ENCODE measurements at places on chromosomes 1 and 21.

- no peak for DNase-seq
These were observed 876 bp downstream of the EFCAB7 start for GRCh38 chr1:63524201-63524600.

DNA sequence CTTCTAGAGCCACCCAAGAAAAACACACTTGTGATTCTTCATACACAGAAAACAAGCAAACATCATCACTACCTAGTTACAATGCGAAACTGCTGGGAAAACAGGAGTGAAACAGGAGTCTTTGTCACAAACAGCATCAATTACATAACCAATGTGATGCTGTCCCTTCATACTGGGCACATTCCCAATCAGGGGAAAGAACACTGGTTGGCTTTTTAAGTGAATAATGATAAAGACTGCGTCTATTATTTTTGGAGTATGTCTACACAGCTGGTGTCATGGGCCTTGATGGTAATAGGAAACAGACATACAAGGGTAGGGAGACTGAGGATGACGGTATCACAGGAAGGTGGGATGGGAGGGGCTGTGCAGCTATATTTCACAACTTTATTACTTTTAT lies 43.3 kb downstream of the SIPA1L2 start:
- no peak for DNase-seq

GRCh38 chr21:44076316-44076715 lies 30.9 kb upstream of the PWP2 start:
- DNase-seq = no peak

DNA sequence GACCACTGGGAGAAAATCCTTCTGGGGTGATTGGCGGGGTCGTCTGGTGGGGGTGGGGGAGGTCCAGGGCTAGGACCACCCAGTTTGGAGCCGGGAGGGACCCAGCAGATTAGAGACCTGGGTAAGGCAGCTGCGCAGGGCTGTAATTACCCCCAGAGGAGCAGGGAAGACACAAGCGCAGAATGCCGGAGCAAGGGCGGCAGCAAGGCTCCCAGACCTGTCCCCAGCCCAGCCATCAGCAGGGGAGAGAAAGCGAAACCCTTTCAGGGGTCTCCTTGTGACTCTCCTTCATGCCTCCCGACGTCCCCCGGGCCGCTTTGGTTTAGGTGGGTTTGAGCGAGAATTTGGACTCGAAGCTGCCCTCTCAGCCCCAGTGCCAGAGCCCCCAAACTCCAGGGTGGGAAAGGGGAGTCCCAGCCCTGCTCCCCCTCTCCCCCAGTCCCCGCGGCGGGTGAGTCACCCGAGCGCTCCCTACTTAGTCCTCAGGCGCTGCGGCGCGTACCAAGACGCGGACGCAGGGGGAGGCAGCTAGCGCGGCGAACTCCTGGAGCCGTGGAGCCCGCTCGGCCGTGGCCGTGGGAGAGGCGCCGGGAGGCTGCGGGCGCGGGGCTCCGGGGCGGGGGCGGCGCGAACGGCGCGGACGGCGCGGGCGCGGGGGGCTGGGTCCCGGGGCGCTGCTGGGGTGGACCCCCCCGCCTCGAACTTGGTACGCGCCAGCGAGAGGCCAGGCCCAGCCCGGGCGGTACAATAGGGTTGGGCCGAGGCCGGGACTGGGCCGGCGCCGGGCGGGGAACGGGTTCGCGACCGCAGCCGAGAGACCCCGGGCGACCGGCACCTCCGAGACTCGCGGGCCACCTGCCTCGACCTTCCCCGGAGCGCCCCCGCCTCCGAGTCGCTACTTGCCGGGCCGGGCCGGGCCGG lies at the start of gene MAP7D1:
Gene MAP7D1, plus strand, starts transcription at position 753 of the 921 bp plus-strand sequence. CDS start 258 bp downstream, outside the sequence.
- peak; percentile 78 for DNase-seq

DNA sequence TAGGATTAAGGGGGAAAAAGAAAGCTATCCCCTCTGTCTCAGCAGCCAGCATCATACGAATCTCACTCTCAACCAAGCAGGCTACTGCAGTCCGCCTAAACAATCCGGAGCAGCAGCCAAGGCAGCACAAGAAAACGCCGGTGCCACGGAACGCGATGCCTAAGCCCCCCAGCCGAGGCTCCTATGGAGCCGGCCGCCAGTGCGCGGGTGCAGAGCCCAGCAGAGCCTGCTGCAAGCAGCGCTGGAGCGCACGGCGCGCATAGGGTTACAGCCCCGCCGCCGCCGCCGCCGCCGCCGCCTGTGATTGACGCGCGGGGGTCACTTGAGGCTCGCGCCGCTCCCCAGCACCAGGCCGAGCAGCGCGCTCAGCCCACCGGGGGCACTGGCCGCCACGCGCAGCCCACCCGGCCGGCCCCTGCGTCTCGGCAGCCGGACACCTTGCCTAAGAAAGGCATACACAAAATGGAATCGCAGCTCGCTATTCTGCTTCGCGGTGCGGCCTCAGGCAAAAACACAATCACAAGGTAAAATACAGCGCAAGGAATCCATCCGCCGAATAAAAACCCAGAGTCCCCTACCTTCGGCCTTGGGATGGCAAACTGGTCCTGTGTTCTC lies 780 bp downstream of the HIVEP3 start:
- DNase-seq = no peak

DNA sequence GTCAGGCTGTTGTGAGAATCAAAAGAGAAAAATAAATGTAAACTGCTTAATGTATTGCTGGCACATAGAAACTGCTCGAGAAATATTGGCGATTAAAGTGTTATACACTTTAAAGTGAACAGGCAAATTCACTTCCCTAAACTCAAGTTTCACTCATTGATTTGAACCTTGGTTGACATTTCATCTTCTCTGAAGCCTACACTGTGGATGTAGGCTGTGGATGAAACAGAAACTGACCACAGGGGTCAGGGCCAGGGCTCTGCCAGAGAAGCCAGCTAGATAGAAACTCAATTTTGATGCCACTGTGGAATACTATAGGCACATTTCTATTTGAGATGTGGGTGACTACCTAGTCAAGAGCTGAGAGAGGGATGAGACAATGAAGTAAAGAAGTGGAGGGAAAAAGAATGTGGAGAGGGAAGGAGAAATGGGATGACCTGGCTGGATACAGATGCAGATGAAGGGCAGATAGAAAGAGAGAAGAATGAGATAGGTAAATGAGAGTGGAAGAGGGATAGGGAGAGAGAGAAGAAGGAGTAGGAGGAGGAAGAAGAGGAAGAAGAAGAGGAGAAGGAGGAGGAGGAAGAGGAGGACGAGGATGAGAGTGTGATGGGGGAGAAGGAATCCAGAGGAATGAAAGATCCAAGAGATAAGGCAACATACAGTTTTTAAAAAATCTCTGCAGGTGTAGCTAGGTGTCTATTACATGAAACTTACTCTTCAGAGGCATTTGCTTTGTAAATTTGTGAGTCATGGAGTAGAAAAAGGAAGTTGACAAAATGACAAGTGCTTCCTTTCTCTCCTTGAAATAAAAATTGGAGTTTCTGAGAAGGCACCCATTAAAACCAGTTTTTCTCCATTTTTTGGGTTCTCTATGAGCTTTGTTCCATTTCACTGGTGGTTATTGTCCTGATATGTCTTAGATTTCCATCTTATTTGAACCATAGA lies 17.4 kb upstream of the CD1D start:
- DNase-seq = no peak

GRCh38 chr21:34612056-34612455 lies 2.9 kb downstream of the RCAN1 start:
- DNase-seq = no peak

GRCh38 chr1:64979358-64979757 lies 13.0 kb upstream of the JAK1 start:
- no peak for DNase-seq

- no peak for DNase-seq
These were observed 33.1 kb upstream of the LBR start for GRCh38 chr1:225460737-225461532.

DNA sequence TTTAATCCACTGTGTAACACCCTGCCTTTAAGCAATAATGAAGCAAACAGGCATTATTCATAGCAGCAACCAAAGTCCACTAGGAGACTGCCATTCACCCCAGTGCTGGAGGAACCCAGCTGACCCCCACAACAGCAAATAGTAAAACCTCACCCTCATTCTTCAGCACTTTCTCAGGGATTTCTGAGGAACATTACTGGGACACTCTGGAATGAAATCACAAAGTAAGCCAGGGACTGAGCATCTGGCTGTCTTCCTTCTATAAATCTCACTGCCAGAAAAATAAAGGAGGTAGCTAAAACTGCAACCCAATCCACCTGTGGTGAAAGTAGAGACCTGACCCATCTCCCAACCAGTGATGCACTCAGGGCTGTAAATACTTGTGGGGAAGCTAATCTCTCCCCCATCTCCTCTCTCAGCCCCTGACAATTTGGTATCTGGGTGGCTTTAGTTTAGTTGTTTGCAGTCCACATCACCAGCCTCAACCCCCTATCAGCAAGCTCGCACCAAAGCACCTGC lies 47.1 kb downstream of the COL6A1 start:
- no peak for DNase-seq

GRCh38 chr1:12338017-12338416 lies 108.2 kb downstream of the VPS13D start:
- no peak for DNase-seq

DNA sequence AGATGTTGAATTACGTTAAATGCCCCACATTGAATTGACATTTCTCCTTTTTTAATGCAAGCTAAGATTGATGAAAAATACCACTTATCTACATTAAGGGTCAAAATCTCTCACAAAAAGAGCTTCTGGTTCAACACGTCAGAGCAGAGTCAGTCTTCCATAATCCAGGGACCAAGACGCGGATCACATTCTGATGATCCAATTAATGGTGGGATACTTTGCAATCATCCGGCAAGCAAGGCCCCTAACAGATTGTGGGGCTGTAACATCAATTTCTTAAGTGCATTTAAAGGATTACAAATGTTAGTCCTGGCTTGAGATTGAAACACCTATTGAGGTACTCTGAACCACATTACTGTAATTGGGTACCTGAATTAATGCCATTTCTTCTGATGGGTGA lies 120.2 kb upstream of the ESRRG start:
- no peak for DNase-seq

GRCh38 chr1:215474940-215475339 lies 92.2 kb upstream of the KCTD3 start:
- DNase-seq = no peak

GRCh38 chr21:27382404-27382803 lies 415.5 kb upstream of the ADAMTS5 start:
- DNase-seq = no peak

GRCh38 chr1:180816132-180816531 lies 96.6 kb upstream of the KIAA1614 start:
- no peak for DNase-seq

DNA sequence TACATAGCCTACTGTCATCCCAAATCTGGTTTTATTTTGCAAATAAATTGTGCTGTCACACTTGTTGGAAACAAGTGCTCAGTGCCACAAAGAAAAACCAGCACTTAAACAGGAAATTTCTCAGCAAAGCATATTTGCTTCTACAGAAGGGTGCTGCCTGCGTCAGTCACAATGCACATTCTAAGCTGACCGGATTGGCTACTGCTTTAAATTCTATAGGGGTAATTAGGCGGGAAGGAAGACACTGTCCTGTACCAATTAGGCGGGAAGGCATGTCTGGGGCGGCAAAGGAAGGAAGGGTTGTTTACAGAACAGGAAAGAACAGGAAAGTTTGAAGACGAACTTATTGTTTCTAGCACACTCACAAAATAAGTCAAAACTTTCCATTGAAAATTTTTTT lies 2.8 kb downstream of the IFI16 start:
- no peak for DNase-seq

- DNase-seq = no peak
These were observed 112.3 kb downstream of the DDX20 start for GRCh38 chr1:111867868-111868440.

DNA sequence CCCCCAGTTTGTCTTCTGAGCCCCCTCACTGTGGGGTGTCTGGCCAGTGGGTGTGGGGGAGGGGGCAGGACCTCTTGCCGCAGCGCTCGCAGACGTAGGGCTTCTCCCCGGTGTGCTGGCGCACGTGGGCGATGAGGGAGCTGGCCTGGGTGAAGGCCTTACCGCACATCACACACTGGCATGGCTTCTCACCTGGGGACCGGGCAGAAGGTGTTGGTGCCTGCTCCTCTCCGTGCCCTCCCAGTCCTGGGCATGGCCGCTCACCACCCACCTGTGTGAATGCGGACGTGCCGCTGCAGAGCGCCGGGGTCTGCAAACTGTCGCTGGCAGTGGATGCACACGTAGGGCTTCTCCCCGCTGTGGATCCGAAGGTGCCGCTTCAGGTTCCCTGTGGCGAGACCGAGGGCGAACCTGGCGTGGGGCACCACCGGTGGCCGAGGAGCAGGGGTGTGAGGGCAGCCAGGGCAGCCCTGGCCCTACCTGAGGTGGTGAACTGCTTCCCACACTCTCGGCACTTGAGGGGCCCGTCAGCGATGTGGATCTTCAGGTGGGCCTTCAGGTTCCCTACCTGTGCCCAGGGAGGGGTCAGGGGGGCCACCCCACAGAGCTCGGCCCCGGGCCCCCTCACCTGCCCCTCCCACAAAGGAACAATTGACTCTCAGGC lies 32.4 kb downstream of the ZBTB17 start:
- no peak for DNase-seq

DNA sequence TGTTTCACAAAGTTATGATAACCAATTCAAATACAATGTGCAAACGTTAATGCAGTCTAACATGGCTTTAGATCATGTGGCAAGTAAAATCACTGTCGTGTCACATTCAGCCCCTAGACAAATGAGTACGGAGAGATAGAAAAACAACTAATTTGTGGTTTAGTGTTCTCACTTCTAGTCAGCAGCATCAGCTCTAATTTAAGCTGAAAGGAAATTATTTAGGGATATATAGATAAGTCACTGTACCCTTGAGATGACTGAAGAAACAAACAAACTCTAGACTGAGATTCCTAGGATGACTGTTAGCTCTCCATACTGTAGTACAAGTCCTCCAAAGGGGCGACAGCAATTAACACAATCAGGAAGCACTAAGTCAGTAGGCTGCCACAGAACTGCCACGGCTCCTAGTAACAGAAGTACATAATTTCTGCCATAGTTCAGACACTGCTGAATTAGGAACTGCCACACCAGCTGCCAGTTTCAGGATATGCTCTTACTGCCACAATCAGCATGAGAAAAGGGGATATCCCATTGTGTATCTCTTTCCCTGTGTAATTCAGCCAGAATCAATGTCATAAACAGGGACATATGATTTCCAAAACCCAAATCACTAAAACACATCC lies 150.4 kb upstream of the NEGR1 start:
- DNase-seq = no peak

- no peak for DNase-seq
These were observed 62.4 kb downstream of the BACH1 start for GRCh38 chr21:29360799-29361765.

- no peak for DNase-seq
These were observed 21.8 kb upstream of the VTCN1 start for GRCh38 chr1:117232531-117232930.

GRCh38 chr1:221636096-221636495 lies 105.8 kb downstream of the DUSP10 start:
- no peak for DNase-seq

DNA sequence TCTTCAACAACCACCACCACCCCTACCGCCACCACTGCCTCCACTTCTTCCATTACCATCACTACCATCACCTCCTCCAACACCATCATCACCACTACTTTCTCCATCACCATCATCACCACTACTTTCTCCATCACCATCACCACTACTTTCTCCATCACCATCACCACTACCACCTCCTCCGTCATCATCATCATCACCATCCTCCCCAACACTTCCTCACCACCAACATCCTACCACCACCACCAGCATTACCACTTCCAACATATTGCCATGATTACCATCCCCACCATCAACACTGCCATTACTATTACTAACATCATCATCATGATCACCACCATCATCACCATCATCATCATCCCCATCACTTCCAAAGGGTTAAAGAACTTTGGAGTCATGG lies 34.7 kb downstream of the NGF start:
- no peak for DNase-seq

GRCh38 chr1:208189183-208189582 lies 55.0 kb downstream of the PLXNA2 start:
- no peak for DNase-seq

GRCh38 chr21:34969423-34970166 lies 79.5 kb downstream of the RUNX1 start:
- no peak for DNase-seq
